ENCODE measurements at places on chromosomes 13 and 19. TPM values are rescaled to one million over a fixed set of nuclear protein-coding genes. Genes with fewer than 3 reads are reported as not detected.

Gene RFPL4AL1
- not detected for polyA plus RNA-seq

Gene OR7C2
- polyA plus RNA-seq = not detected

Gene SHISA7
- polyA plus RNA-seq = 0.18 TPM

Gene ZNF565
- 6.7 TPM for polyA plus RNA-seq
